ENCODE measurements at places on chromosomes 3 and 15. TPM values are rescaled to one million over a fixed set of nuclear protein-coding genes. Genes with fewer than 3 reads are reported as not detected.

DNA sequence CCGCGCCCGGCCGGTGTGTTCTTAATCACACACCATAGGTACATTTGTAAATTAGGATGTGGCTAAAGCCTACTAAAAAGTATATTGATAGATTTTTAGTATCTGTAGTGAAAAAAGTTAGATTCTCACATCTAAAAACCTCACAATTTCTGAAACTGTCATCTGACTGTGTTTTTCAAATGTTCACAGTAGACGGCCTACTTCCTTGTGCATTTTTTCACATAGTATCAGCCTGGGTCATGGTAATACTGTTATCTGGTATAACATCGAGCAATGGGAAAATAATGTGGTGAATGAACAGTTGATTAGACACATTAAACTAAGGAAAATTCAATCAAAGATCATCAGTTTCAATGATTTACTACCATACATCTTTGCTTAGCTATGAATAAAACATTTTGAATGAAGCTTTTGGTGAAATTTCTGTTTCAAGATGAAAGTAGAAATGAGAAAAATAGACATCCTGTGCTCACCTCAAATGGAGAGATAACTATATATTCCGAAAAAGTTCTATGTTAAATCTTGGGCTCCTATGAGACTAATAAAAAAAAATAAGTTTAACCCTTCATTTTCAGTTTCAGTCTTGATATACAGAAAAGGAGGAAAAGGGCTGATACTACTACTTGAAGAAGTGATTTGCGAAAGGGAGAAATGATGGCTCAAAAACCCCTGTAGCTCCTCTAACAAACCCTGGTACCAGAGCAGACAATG is 262.7 kb downstream of the ZBTB20 start:
- DNase-seq, result no peak

DNA sequence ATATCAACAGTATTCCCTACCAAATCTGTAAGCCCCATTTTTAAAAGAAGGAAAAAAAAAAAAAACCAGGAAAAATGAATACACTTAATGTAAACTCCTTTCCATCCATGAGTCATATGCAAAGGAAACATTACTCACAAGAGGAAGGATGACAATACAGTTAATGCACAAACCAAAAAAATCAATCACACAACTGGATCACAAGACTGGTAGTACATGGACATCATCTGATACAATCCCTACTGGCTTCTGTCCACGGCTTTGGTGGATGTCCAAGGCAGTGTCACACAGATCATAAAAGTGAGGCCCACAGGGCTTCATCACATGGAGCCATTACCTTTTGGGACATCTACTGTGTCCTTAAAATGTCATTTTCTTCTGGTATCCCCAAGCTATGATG is 44.0 kb downstream of the SUCLG2 start:
- no peak for DNase-seq

AGTR1 gene
- 2.2 TPM for total RNA-seq

GJD2 gene
- total RNA-seq, result not detected

MASP1 gene
- total RNA-seq, result 51.9 TPM

All from left ventricle myocardium superior (tissue), 1 donor.